EL (cell line): ENCODE measurements at places on chromosomes 3 and 15.

DNA sequence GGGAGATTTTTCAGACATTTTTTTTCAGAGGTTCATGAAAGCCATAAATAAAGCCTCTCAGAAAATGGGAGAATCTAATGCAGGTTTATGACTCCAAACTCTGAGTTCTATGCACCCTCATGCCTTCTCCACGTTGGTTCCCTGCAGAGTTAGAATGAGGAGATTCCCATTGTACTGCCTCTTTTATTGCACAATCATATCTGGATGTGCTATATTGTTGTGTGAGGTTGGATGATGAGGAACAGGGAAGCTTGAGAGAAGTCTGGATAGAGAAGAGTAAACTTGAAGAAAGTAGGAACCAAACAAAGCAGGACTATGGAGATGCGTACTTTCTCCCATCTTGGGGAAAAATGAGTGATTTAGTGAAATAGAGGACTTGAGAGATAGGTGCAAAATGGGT, 178.8 kb downstream of the PDCD6IP start:
- DNase-seq, result no peak

DNA sequence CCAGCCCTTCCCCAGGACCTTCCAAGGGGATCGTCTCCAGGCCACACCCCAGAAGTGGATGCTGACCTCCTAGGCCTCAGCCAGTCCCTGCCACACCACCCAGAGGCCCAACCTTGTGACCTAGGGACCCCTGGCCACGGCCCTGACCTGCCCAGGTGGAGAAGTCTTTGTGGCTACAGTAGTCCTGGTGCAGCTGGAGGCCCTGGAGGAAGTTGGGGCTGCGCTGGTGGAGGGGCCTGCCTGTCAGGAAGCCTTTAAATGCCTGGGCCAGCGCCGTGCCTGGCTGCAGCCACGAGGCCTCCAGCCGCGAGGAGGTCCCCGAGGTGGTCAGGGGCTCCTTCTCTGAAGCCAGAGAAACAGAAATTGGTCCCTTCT, 23.4 kb downstream of the PLA2G4D start:
- no peak for DNase-seq

DNA sequence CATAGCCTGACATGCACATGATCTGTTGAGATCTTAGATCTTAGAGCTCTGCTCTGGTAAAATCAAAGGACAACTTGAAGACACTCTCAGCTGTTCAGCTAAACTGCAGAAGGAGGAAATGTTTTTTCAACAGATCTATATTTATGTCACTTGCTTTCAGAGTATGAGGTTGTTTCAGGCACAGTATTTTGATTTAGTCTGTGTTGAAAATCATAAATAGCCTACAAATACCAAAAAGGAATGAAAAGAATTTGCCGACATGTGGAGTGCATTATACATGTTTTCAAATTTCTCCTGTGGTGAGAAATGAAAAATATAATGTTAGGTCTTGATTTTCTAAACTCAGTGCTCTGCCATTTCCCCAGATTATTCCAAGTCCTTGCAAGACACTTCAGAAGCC, 1118.4 kb downstream of the TBL1XR1 start:
- peak; percentile 26 for DNase-seq

- DNase-seq, result no peak
Measured at GRCh38 chr3:62065985-62066693, 307.2 kb downstream of the FEZF2 start.

GRCh38 chr3:4582624-4583023, 89.5 kb downstream of the ITPR1 start:
- peak; percentile 23 for DNase-seq

DNA sequence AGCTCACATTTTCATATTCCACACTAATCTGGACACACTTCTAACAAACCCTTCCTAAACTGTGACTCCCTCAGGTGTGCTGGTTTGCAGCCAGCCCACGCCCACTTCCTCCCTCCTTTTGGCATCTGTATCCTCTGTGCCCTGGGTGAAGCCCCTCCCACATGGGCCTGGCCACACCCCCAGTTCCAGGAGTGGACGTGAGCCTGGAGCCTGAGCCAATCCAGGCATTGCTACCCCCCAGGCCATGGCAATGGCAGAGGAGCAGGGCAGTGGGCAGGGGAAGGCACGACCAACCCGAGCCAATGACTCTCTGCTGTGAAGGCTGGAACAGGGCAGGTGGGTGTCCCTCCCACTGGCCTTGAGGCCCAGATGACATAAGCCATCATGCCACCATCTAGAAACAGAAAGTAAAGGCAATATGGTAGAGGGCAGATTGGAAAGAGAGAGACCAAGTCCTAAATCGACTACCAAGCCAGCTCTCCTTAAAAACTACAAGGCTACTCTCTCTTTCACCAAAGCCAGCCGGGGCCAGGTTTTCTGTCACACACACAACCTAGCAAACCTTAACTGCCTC, 18.6 kb downstream of the FAM174B start:
- no peak for DNase-seq

DNA sequence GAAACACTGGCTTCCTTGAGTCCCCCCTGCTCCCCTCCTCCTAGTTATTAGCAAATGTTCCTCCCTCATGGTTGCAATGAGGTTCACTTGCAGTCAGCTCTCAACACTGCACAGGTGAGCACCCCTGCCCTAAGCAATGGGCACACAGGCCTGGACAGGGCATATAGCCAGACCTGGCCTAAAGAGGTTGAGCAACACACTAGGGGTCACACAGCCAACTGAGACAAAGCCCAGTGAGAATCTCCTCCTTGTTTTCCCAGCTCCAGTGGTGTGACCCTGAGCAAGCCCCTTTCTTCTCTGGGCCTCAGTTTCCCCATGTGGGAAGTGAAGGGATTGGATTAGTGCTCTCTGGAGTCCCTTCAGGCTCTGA, 49.9 kb downstream of the ATP2B2 start:
- no peak for DNase-seq

GRCh38 chr15:48802867-48803266, 8.0 kb downstream of the CEP152 start:
- peak; percentile 87 for DNase-seq

DNA sequence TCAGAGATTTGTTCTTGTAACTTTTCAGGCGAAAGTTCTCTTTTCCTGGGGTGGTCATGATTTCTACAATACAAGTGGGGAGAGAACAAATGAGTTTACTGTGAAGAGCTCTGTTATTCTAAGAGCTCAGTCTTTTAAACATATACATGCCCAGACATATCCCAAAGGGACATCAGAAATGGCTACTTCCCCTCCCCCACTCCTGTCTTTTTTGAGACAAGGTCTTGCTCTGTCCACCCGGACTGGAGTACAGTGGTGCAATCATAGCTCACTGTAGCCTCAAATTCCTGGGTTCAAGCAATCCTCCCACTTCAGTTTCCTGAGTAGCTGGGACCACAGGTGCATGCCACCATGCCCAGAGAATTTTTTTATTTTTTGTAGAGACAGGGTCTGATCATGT, 18.2 kb downstream of the KPNA1 start:
- no peak for DNase-seq

DNA sequence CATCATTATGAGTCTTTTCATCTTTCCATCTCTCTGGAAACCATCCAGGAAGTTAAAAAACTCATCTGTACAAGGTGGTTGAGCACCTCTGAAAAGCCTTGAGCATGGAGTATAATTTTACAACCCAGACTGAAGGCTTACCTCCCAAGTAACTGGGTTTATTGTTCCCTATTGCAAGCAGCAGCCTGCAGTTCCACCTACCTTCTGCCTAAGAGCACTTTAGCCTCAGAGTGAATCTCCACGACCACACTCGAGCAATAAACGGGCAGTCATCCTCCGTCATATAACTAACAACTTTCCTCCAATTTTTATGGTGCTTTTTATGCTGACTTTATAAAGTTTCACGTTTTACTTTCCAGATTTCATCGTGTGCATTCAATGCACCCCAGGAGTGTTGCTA, 32.8 kb downstream of the OSBPL10 start:
- DNase-seq, result no peak

GRCh38 chr3:107082527-107082926, 294.7 kb upstream of the CCDC54 start:
- peak; percentile 24 for DNase-seq

DNA sequence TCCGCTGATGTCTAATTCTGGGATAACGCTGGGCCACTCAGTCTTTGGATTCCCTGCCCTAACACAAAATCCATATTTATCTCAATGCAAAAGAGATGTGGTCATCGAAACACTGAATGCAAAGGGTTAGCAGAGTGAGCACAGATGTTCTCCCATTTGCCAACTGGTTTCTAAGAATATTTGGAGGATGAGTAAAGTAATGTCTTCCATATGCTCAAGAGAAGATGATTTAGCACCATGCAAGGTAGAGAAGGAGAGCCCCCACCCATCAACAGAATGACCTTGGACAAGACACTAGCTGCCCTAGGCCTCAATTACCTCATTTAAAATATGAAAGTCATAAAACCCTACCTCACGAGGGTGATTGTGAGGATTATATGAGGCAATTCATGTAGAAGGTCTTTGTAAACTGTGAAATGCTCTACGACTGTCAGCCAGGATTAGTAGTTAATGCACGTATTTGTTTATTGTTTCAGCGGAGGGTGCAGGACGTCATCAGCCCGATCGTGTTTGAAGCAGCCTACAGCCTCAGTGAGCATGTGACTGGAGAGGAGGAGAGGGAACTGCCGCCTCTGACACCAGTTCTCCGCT, 232.9 kb upstream of the CTDSPL start:
- DNase-seq, result peak; percentile 30

DNA sequence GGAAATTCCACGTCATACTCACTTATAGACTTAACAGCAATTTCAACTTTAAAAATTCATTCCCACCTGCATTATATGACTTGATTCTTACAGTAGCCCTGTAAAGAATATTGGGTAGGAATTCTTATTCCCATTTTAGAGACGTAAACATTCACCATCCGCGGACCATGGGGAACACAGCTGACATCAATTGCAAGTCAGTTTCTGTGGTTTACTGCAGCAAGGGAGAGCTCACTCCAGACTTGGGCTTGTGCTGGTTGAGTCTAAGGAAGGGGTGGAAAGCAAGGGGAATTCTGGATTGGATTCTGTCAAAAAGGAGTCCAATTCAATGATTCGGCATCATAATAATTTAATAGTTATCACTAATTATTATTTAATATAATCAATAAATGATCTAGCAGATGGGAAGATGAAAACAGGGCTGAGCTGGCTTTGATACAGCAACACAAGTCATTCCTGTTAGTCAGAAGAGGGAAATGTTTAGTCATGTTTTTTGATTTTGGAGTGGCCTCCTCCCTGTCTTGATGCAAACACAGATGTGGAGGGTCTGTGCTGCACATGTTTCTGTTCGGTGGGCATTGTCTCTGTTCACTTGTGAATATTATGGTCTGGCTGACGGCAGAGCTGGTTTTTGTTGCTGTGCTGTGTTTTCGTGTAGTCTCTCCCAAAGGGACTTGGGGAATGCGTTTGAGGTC, 9.7 kb downstream of the LIPC start:
- DNase-seq, result peak; percentile 81

- no peak for DNase-seq
Measured at GRCh38 chr15:74642734-74643664, 27.4 kb downstream of the CLK3 start.

DNA sequence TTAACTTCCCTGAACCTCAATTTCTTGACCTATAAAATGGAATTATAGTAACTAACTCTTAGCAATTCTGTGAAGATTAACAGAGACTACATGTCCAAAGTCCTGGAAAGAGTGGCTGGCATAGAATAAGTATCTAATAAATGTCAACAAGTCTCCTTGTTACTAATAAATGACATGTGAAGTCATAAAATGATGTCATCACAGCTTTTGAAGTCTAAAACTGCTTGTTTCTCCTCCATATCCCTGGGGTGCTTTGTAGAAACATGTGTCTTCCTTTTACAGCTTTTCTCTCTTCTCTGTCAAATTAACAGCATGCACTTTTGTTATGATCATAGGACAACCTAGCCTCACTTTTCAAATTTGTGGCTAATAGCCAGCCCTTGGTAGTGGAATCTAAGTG, 510.2 kb downstream of the NTRK3 start:
- no peak for DNase-seq

DNA sequence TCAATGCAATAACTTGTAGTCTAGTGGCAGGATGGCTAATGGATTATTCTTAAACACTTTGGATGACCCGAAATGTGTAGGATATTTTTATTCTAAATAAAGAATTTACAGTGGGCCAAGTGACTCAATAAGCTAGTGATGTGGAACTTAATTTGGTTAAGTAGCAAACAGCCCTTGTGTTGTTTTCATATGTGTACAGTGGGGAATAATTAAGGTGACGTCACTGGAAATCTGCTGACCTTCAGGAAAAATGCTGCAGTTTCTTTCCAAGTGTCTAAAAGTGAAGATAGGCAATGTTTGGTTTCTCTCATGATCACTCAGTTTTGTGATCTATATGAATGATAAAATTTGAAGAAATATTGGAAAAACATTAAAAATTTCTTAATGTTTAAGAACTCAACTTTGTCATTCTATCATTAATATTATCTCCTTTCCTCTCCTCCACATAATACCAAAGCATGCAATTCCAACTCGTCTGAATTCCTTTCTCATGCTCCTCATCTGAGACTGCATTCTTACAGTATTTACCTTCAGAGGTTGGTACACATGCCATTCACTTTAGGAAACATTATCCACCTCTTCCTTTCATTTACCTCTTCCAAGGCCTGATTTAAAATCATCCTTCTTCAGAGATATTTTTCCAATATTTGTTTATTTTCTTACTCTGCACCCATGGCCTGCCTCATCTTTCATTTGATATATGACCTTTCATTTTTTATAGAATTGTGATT, 414.6 kb upstream of the ARPP21 start:
- no peak for DNase-seq

DNA sequence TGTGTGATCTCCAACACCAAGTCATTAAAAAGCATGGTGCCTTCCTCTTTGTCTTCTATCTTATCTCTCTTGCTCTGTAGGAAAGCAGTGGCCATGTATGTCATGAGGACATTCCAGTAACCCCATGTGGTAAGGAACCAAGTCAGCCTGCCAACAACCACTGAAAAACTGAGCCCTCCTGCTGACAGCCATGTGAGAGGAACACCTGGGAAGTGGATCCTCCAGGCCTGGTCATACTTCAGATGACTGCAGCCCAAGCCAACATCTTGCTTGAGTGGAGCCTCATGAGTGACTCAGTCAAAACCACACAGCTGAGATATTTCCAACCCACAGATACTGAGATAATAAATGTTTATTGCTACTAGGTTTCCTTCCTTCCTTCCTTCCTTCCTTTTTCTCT, 597.3 kb downstream of the ZIC1 start:
- DNase-seq, result peak; percentile 71

DNA sequence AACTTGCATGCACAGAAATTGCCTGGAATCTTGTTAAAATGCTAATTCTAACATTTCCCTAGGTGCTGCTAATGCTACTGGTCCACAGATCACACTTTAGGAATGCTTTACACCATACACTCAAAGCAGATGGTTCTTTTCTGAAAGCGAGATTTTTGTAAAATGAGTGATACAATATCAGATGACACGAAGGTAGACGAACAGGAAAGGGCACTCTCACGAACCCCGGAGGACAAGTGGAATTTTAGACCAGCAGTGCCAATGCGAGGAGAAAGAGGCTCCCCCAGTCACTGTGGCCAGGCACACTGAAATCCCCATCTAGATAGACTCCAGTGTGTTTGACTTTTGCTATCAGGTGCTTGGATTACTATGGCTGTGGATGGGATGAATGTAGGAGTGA, 21.0 kb downstream of the FAIM start:
- no peak for DNase-seq

- no peak for DNase-seq
Measured at GRCh38 chr3:110901536-110901935, 170.1 kb upstream of the NECTIN3 start.

- peak; percentile 91 for DNase-seq
Measured at GRCh38 chr3:124985349-124985748, 50.8 kb upstream of the MUC13 start.
